Ovary (tissue), 10 donors: ENCODE measurements at places on chromosomes 3 and 15.

GRCh38 chr15:25089577-25089976 lies 134.8 kb downstream of the SNRPN start:
- DNase-seq = no peak

- DNase-seq = no peak
Measured at GRCh38 chr15:75669191-75669878, 21.6 kb downstream of the SNX33 start.

DNA sequence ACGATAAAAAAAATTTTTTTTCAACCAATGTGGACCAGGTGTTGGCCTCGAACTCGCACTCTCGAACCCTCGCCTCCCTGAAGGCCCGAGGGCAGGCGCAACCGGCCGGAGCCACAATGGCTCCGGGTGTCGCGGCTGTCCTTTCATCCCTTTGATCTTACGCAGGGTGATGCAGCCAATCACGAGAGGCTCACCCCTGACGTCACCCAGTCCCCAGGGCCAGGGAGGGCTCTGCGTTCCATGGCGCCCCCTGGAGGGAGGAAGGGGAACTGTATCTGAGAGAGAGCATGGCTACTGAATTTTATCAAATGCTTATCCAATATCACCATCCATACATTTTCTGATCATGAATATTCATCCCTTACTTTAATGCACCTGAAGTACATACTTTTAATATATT lies 15.4 kb upstream of the GMNC start:
- no peak for DNase-seq

DNA sequence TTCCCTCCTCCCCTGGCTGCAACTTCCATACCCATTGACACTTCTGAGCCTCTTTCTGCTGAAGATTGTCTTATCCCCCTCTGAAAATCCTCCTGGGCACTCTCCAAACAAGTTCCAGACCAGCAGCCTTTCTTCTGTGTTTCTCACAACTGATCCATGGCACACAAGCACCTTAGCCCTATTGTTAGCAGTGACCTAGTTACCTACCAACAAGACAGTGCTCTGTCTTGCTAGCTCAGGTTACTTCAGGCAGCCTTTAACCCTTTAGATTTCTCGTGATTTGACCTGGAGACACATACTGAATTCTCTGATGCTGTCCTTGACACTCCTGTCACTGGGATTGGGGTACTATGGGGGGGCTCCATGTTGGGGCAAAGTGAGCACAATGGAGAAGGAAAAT lies 82.1 kb downstream of the GTF2E1 start:
- DNase-seq = no peak

- no peak for DNase-seq
Measured at GRCh38 chr3:136862617-136863322, 762 bp downstream of the NCK1 start.

GRCh38 chr3:141441381-141442364 lies 45.2 kb upstream of the RASA2 start:
- DNase-seq = peak; percentile 53
